ENCODE measurements at places on chromosomes 7 and 10.

GRCh38 chr7:11690395-11690794 lies 141.6 kb downstream of the THSD7A start:
- DNase-seq, result no peak

GRCh38 chr7:128041203-128041602 lies 10.0 kb upstream of the LRRC4 start:
- no peak for DNase-seq

DNA sequence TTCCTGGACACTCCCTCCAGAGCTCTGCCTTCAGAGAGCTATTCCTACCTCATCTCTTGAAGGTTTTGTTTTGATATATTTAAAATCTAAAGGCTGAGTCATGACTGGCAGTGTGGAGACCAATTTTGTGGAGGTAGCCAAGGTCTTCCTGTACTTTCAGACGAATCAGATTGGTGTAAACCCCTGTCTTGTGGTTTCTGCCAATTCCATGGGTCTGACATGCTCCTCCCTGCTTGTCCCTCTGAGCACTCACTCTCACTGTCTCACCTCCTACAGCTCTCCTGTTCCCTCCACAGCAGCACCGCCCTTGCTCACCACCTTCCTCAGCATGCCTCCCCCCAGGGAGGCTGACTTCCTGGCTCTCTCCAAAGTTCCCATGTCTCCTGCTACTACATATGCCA lies 179.8 kb downstream of the NPSR1 start:
- DNase-seq, result no peak

DNA sequence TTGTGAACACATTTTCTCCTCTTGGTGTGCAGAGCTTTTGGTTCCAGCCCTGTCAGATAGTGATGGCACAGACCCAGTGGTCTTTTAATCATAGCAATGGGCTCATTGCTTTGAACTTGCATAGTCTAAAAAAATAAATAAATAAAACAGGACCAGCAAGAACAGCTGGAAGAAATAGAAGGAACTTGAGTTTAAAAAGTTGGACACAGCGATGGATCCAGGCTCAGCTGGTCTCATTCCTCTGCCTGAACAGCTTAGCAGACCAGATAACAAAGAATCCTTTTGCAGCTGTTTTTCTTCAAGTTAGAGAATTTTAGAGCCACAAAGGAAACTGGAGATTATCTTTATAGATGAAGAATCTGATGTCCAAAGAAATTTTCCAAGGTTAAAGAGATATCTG lies 1005.6 kb downstream of the LRMDA start:
- no peak for DNase-seq

DNA sequence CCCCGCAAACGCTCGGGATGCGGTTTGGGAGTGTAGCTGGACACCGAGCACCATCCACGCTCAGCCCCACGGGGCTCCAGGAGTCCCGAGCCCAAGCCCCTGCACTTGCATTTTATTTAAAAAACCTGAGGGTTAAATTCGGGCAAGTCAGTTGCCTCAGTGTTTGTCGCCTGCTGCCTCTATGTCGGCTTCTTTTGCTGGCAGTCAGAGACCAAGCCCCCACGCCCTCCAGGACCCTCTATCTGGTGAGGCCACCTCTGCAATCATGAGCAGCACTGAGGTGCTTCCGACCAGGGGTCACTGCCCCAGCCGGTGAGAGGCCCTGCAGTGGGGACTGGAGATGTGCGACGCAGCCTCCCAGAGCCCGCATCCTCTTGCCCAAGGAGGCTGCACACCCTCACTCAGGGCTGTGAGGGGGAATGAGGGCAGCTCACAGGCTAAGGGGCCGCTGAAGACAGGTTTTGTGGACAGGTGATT lies 13.3 kb upstream of the ZNF273 start:
- DNase-seq, result no peak

DNA sequence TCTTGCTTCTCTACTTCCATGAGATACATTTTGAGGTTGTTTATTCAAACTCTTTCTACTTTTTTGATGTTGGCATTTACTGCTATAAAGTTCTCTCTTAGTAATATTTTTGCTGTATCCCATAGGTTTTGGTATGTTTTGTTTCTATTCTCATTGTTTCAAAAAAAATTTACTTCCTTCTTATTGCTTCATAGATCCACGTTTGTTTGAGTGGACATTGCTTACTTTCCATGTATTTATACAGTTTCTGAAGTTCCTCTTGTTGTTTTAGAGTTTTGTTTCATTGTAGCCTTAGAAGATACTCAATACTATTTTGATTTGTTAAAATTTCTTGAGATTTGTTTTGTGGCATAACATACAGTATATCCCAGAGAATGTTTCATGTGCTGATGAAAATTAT lies 13.7 kb downstream of the TAS2R40 start:
- no peak for DNase-seq

- no peak for DNase-seq
Observed at GRCh38 chr7:143129051-143129450, 2.8 kb upstream of the PIP start.

DNA sequence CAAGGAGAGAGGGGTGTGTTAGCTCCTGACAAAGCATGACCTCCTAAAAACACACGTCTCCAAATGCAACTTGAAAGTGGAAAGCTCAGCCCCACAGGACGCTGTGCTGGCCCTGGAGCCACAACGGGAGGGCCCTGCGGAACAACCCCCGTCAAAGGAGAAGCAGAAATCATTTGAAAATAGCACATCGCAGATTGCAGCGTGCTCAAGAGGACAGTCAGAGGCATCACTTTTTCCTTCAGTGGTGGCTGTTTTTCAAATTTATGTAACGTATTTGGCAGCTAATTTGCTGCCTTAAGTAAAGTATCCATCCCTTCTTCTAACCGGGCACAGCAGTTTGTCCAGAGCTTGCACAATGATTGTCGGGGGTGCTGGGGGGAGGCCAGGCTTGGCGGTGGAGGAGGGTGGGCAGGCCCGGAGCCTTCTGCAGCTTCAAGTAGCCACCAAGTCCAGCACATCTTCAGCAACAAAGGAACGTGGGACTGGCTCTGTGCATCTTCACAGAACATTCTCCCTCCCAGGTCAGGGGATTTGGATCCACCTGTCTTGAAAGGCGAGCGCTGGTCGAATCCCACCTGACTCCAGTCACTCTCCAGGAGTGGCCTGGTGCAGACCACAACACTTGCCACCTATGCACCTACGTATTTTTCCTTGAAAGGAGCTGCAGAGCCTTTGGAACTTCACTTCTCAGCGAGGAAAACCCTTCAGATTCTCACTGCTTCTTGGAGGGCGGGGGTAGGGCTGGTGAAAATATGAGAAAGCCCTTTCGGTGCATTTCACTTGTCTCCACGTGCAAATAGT lies 346.3 kb downstream of the DNAJB6 start:
- no peak for DNase-seq

GRCh38 chr10:69451784-69452251 lies 553 bp downstream of the TSPAN15 start:
- no peak for DNase-seq

DNA sequence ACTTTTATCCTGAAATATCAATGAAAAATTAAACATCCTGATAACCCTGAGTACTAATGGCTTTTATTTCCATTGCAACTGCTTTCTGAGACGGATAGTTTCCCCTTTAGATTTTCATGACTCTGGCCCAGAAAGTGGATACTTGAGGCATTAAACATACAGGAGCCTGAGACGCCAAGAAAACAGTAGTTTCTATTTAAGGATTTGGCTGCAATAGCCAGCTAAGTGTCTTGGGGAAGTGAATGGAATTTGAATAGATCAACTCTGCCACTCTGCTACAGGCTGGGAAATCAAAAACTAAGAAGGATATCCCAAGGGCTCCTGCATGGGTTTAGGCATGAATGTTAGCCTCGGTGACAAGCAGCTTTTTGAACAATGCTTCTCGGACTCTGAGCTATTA lies 24.7 kb upstream of the GPAM start:
- DNase-seq, result no peak

All from BJ (cell line).